ENCODE measurements at places on chromosomes 13 and 19. TPM values are rescaled to one million over a fixed set of nuclear protein-coding genes. Genes with fewer than 3 reads are reported as not detected.

DNA sequence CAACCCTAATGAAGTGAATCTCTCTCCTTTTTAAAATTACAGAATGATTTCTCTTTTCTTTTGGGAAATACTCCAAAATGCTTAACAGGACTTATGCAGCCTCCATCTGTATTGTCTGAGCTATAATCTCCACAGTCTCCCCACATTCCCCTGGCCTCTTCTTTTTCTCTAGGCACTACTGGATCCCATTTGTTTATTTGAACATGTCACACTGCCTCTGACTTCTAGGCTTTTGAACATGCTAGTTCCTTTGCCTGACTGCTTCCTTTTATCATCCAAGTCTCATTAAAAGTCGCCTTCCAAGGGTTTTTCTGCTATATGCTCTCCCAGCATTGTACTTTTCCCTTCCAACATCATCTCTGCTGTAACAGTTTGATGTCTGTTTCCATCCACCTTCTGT, 548.7 kb downstream of the PCDH9 start:
- DNase-seq = no peak

GRCh38 chr19:38801359-38802095, 11.2 kb downstream of the LGALS4 start:
- no peak for DNase-seq

GRCh38 chr13:83810136-83810535, 72.1 kb downstream of the SLITRK1 start:
- DNase-seq = no peak

Gene SLC17A7
- total RNA-seq = 0.16 TPM

Gene COL4A1
- not detected for total RNA-seq
